Suppressor macrophage treated with lipopolysaccharide for 1 hour (primary cell): ENCODE measurements at places on chromosomes 3 and 15.

- no peak for DNase-seq
Observed at GRCh38 chr3:4726549-4726948, 233.4 kb downstream of the ITPR1 start.

DNA sequence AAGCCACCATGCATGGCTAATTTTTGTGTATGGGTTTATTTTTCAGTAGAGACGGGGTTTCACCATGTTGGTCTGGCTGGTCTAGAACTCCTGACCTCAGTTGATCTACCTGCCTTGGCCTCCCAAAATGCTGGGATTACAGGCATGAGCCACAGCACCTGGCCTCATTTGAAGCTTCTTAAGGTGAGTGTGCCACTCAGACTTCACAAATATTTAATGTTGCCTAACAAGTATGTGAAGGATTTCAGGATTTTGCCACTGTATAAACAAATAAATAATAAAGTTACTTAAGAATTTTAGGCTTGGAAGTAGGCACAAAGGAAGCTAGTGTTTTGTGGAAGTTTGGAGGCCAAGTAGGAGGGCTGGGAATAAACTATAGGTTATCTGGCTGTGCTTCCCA, 73.5 kb downstream of the FGF12 start:
- no peak for DNase-seq

- DNase-seq = no peak
Observed at GRCh38 chr3:48598323-48599076, 3.4 kb upstream of the COL7A1 start.

- no peak for DNase-seq
Observed at GRCh38 chr3:180319461-180319860, 282.5 kb upstream of the TTC14 start.

GRCh38 chr15:100918034-100918689, 995 bp upstream of the LRRK1 start:
- DNase-seq = peak; percentile 89
